Activated T-helper 2 cell treated with anti-CD3 and anti-CD28 coated beads, Interferon-gamma antibody, Interleukin-2, Interleukin-4, amounts not matched to agents 10 μg/mL and 5 μg/mL and 100 μg/mL, durations not matched to agents 14 hours and 24 hours and 36 hours (primary cell): ENCODE measurements at places on chromosomes 6 and 20.

DNA sequence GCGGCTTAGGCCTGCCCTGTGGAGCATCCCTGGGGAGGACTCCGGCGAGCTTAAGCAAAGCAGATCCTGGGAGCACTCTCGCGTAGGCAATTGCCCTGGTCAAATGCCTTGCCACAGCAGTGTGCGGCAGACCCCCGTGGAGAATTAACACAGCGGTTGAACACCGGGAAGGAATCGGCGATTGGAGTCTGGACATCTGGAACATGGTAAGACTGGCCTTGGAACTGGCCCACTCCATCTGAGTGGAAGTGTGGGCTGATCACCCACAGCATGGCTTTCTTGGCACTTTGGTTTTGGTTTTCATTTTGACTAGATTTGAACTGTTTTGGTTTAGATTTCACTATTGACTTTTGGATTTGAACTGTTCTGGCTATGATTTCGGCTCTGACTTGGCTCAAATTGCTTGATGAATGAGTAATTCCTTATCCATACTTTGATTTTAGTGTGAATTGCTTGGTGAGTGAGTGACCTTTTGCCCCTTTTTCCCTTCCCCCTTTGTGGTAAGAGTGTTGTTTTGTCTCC lies 300.7 kb downstream of the RNGTT start:
- peaks cover 5% of the 10 kb centered on the region for H3K4me1 ChIP-seq
- H3K27ac ChIP-seq: no peak overlapping the region
- DNase-seq: no peak
- H3K4me3 ChIP-seq: no peak overlapping the region
- H3K36me3 ChIP-seq: peaks cover 48% of the 10 kb centered on the region

GRCh38 chr6:69706724-69707123 lies 90.1 kb downstream of the LMBRD1 start:
- H3K4me1 ChIP-seq: no peaks in the 10 kb centered on the region
- H3K27ac ChIP-seq: no peak overlapping the region
- peaks cover 21% of the 10 kb centered on the region for H3K36me3 ChIP-seq
- no peaks in the 10 kb centered on the region for H3K27me3 ChIP-seq

GRCh38 chr6:44567406-44567805 lies 179.9 kb downstream of the CDC5L start:
- H3K27me3 ChIP-seq: peaks cover 18% of the 10 kb centered on the region
- no peaks in the 10 kb centered on the region for H3K36me3 ChIP-seq
- H3K4me1 ChIP-seq: no peaks in the 10 kb centered on the region
- no peak for DNase-seq
- H3K27ac ChIP-seq: no peak overlapping the region

- peak overlapping the region; percentile 70 for H3K4me3 ChIP-seq
- peaks cover 3% of the 10 kb centered on the region for H3K36me3 ChIP-seq
- H3K4me1 ChIP-seq: peaks cover 19% of the 10 kb centered on the region
- peak; percentile 66 for DNase-seq
These were observed 807 bp downstream of the LKAAEAR1 start for GRCh38 chr20:64083378-64083803.

DNA sequence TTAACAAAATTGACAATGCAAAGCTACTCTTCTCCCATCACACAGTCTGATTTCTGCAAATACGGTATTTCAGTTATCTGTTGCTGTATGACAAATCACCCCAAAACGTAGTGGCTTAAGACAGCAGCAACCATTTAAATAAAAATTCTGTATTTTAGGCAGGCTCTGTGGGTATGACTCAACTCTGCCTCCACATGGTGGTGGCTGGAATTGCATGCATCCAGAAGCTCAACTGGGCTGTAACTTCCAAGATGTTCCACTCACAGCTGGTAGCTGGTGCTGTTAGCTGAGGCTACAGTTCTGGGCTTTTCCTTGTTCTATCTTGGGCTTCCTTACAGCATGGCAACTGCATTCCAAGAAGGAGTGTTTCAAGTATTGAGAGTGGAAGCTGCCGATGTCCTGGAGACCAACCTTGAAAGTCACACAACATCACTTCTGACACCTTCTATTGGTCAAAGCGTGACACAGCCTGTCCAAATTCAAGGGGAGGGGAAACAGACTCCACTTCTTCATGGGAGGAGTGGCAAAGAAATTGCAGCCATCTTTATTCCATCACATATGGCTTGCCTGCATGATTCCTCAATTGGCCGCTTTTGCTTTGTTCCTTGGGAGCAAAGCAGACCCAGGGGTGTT lies 39.7 kb upstream of the TULP1 start:
- no peaks in the 10 kb centered on the region for H3K4me1 ChIP-seq
- DNase-seq: peak; percentile 41
- H3K36me3 ChIP-seq: peaks cover 8% of the 10 kb centered on the region
- H3K27ac ChIP-seq: no peak overlapping the region
- no peak overlapping the region for H3K4me3 ChIP-seq
- H3K27me3 ChIP-seq: peaks cover 8% of the 10 kb centered on the region

DNA sequence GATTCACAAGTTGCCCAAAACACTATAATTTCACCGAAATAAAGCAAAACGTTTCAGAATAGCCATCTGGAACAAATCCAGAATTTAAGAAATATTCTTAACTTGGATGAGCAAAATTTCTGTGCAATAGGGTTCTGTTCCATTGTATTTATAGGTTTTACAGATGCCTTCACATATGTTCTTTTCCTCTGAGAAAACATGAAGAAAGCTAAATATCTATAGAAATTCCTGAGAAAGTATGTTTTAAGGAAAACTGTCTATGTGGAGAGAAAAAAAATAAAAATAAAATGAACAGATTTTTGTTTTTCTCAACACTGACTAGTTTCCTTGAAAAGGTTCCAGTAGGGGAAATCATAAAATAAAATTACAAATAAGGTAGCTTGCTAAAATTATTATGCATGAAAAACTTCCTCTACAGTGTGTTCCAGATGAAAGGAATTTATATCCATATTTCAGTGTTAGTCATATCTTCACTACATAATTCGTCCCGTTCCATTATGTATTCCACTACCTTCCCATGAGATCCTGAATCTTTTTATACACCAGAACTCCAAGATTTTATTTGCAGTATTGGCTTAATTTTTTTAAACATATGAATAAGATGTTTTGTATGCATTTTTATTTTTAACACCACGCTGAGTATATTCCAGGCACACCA lies 42.4 kb upstream of the TMX4 start:
- H3K27ac ChIP-seq: no peak overlapping the region
- peaks cover 7% of the 10 kb centered on the region for H3K27me3 ChIP-seq
- H3K4me1 ChIP-seq: no peaks in the 10 kb centered on the region
- DNase-seq: no peak

- H3K27me3 ChIP-seq: peaks cover 23% of the 10 kb centered on the region
- peaks cover 11% of the 10 kb centered on the region for H3K4me1 ChIP-seq
- no peaks in the 10 kb centered on the region for H3K36me3 ChIP-seq
- DNase-seq: no peak
- no peak overlapping the region for H3K27ac ChIP-seq
These were observed 9.6 kb downstream of the LRP11 start for GRCh38 chr6:149854532-149854931.

DNA sequence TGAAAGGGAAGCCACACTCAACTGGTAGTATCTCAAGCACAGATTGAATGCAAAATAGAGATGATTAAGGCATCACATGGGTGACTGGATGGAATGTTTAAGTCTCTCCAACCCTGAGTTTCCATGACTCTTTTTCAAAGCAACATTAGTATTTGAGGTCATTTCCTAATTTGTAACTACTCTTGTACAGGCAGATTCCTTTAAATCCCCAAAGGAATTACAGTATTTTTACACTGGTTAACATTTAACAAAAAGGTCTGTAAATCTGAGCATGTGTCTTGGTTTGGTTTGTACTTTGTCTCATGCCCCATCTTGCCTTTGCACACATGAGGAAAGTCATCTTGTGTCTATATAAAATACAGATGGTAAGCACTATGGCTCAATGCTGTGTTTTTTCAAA lies 15.1 kb downstream of the RMND1 start:
- peaks cover 16% of the 10 kb centered on the region for H3K4me1 ChIP-seq
- H3K27ac ChIP-seq: no peak overlapping the region
- no peak for DNase-seq
- H3K27me3 ChIP-seq: no peaks in the 10 kb centered on the region
- peaks cover 16% of the 10 kb centered on the region for H3K36me3 ChIP-seq
- H3K4me3 ChIP-seq: no peak overlapping the region

GRCh38 chr6:53335224-53335994 lies 13.3 kb downstream of the ELOVL5 start:
- peak overlapping the region; percentile 96 for H3K27ac ChIP-seq
- H3K4me3 ChIP-seq: peak overlapping the region; percentile 76
- peaks cover 67% of the 10 kb centered on the region for H3K4me1 ChIP-seq
- peaks cover 50% of the 10 kb centered on the region for H3K36me3 ChIP-seq
- DNase-seq: peak; percentile 61
- no peaks in the 10 kb centered on the region for H3K27me3 ChIP-seq

DNA sequence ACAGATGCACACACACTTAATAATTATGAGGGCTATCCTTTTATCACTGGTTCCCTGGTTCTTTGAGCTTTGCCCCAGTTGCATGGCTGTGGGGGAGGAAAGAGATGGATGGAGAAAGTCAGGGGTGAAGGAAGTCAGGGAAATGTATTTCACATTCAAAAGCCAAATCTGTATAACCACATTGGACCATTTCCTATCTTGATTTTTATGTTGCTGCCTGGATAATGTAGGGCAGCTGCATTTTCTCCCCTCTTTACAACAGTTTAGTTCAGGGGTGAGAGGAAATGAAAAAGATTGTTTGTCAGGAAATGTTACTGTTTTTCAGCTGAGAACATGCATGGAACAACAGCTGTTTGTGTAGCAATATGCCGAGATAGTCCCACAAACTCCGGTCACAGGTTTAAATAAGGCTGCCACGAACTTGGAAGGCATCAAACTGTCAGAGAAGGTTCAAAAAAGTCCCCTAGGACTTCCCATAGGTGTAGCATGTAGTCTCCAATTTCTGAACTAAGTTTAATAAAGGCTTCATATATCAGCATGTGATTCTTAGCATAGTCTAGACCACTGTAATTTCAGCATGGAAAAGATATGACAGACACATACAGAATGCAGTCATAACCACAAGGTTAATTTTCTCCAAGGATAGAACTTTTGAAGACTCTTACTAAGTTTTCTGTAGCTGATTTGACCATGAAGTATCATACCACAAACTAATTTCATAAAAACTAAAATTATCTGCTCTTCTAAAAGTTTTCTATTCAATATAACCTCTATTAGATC lies 82.1 kb upstream of the COL21A1 start:
- no peaks in the 10 kb centered on the region for H3K4me1 ChIP-seq
- no peak overlapping the region for H3K27ac ChIP-seq
- no peak overlapping the region for H3K4me3 ChIP-seq
- H3K27me3 ChIP-seq: peaks cover 3% of the 10 kb centered on the region

- no peak overlapping the region for H3K27ac ChIP-seq
- H3K4me3 ChIP-seq: no peak overlapping the region
- no peaks in the 10 kb centered on the region for H3K27me3 ChIP-seq
- DNase-seq: no peak
- peaks cover 70% of the 10 kb centered on the region for H3K36me3 ChIP-seq
- peaks cover 65% of the 10 kb centered on the region for H3K4me1 ChIP-seq
These were observed 26.7 kb downstream of the JARID2 start for GRCh38 chr6:15272562-15272961.

- H3K27ac ChIP-seq: no peak overlapping the region
- H3K4me1 ChIP-seq: no peaks in the 10 kb centered on the region
- H3K36me3 ChIP-seq: no peaks in the 10 kb centered on the region
These were observed 33.5 kb downstream of the PNLDC1 start for GRCh38 chr6:159833556-159833955.

DNA sequence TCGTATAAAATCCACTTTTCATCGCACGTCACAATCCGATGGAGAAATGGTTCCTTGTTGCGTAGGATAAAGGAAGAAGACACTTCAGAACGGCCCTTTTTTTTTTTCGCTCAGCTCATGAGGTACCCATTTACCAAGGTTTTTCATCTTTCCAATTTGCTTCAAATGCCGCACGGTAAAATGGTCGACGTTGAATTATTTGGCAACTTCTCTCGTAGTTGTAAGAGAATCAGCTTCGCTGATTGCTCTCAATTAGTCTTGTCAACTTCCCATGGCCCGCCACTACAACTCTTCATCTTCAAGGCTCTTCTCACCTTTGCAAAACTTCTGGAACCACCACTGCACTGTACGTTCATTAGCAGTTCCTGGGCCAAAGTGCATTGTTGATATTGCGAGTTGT lies 28.8 kb downstream of the POM121L2 start:
- peaks cover 80% of the 10 kb centered on the region for H3K27me3 ChIP-seq
- H3K4me3 ChIP-seq: no peak overlapping the region
- peaks cover 25% of the 10 kb centered on the region for H3K4me1 ChIP-seq
- no peak for DNase-seq
- H3K27ac ChIP-seq: no peak overlapping the region

DNA sequence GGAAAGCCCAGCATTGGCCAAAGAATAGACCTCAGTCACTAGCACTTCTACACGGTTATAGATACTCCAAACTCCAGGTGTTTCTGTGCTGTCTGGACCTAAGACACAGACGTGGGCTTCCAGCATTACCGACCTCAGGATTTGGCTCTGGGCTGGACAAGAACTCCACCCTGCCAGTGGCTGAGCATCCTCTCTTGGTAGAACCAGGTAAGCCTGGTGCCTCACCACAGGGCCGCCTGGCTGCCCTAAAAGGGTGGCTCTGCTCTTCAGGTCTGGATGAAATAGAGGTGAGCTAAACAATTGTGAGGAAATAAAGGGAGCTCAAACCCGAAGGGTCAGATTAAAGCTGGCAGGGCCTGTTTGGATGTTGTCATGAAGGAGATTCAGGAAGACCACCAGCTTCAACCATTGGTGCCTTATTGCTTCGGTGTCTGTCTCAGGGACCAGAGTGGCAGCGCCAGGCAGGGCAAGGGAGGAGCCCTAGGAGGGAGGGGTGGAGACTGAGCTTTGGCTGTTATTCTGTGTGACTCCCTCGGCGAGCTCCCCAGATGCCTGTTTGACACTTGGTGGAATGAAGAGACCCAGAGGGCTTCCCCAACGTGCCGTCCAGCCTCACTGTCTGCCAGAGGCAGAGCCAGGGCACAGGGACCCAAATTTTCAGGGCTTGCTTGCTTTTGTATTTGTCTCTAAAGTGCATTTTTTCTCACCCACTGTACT lies 8.6 kb downstream of the SYNDIG1 start:
- H3K27me3 ChIP-seq: peaks cover 16% of the 10 kb centered on the region
- no peaks in the 10 kb centered on the region for H3K4me1 ChIP-seq
- no peak for DNase-seq
- no peaks in the 10 kb centered on the region for H3K36me3 ChIP-seq
- H3K4me3 ChIP-seq: no peak overlapping the region
- H3K27ac ChIP-seq: no peak overlapping the region

DNA sequence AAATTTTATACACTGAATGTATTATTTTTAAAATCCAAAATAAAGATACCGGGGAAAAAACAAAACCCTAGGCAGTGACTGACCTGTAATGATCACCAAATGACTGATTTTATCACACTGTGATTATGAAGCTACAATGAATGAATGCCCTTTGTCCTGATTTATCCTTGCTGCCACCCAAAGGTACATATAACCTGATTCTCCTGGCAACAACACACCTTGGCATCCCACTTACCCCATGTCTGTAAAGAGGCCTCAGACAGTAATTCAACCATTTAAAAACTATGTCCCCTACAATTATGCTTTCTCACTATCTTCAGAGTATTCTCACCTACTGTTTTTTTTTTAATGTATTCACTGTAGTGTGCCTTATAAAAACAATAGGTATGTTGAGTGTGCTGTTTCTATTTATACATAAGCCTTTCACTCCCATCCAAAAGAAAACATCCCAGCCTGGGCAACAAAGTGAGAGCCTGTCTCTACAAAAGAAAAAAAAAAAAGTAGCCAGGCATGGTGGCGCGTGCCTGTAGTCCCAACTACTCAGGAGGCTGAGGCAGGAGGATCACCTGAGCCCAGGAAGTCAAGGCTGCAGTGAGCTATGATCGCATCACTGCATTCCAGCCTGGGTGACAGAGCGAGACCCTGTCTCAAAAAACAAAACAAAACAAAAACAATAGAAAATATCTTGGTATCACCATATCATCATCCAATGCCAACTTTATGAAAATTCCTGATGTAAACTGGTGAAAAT lies 21.7 kb downstream of the B4GALT5 start:
- peaks cover 9% of the 10 kb centered on the region for H3K36me3 ChIP-seq
- no peak overlapping the region for H3K4me3 ChIP-seq
- no peak for DNase-seq
- H3K27me3 ChIP-seq: no peaks in the 10 kb centered on the region
